ENCODE measurements at places on chromosomes 3 and 15.

GRCh38 chr15:74794248-74794969 lies 12.5 kb downstream of the CSK start:
- DNase-seq: peak; percentile 45

DNA sequence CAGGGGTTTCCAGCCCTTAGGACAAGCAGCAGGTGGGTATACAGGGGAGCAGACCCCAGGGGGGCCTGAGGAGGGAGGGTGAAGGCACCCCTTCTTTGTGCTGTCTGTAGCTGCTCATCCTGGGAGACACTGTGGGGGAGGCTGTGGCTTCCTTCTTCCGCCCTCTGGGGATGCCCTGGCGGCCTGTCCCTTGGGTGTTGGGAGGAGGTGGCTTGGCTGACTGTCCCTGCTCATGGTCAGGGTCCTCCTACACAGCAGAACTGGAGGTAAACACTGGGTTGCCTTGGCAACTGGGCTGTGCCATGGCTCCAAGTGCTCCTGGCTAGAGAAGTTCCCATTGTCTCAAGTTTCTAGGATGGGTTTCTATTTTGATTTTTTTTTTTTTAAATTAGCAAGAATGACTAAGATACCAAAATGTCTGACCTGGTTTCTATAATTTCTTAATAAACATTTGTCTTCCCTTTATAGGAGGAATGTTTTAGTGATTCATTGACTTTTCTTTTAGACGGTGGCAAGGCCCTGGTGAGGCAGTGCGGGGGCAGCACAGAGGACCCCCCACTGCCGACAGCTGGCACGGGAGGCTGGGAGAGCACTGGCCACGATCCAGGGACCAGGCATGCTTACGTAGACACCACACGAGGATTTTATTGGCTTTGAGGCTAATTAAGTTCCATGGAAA lies 12.4 kb downstream of the KLF13 start:
- peak; percentile 43 for DNase-seq

- no peak for DNase-seq
Measured at GRCh38 chr15:62928242-62928999, 114.1 kb upstream of the TPM1 start.

- no peak for DNase-seq
Measured at GRCh38 chr3:102084006-102084405, 234.7 kb downstream of the NFKBIZ start.

- no peak for DNase-seq
Measured at GRCh38 chr15:23422946-23423708, 23.9 kb downstream of the GOLGA6L2 start.

- no peak for DNase-seq
Measured at GRCh38 chr3:88362428-88362827, 212.7 kb downstream of the C3orf38 start.
